Lower lobe of right lung (tissue), 2 donors: ENCODE measurements at places on chromosomes 12 and 14. TPM values are rescaled to one million over a fixed set of nuclear protein-coding genes. Genes with fewer than 3 reads are reported as not detected.

- H3K27me3 ChIP-seq, result no peaks in the 10 kb centered on the region
- no peak for DNase-seq
- no peak overlapping the region for H3K27ac ChIP-seq
- no peak overlapping the region for H3K4me3 ChIP-seq
- H3K4me1 ChIP-seq, result peaks cover 39% of the 10 kb centered on the region
These were observed 1.4 kb upstream of the RNF10 start for GRCh38 chr12:120532701-120533238.

DNA sequence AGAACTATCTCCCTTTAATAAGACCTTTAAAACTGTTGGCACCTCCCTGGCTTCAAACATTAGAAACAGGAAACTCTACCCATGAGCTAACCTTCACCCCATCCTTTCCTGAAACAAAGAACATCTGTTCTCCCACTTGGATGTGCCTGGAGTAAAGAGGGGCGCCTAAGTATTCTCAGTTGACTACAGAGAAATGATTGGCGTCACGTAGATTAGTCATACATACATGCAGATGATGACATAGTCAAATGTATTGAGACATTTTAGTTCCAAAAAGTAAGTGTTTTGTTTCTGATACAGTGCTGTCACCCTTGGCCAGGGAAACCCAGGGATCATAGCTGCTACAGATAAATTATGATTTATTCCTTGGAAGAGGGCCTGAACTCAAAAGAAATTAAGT lies 260.0 kb upstream of the PLEKHG7 start:
- H3K27me3 ChIP-seq, result no peaks in the 10 kb centered on the region
- no peak overlapping the region for H3K4me3 ChIP-seq
- H3K4me1 ChIP-seq, result no peaks in the 10 kb centered on the region
- no peak overlapping the region for H3K27ac ChIP-seq

GRCh38 chr12:14367040-14367661 lies 1.7 kb downstream of the ATF7IP start:
- H3K27me3 ChIP-seq, result no peaks in the 10 kb centered on the region
- H3K27ac ChIP-seq, result peak overlapping the region; percentile 98
- H3K36me3 ChIP-seq, result no peaks in the 10 kb centered on the region
- H3K4me1 ChIP-seq, result peaks cover 15% of the 10 kb centered on the region

DNA sequence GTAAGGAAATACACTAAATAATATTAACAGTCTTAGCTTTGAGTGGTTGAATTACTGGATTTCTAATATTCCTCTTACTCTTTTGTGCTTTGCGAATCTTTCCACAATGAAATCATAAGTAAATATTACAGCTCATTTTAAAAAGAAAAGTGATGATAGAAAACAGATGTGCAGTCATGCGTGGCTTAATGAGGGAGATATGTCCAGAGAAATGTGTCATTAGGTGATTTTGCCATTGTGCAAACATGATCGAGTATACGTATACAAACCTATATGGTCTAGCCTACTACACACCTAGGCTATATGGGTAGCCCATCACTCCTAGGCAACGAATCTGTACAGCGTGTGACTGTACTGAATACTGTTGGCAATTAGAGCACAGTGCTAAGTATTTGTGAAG lies 59.3 kb downstream of the SLC15A5 start:
- no peaks in the 10 kb centered on the region for H3K36me3 ChIP-seq
- DNase-seq, result no peak
- no peaks in the 10 kb centered on the region for H3K4me1 ChIP-seq
- H3K27ac ChIP-seq, result no peak overlapping the region

GRCh38 chr12:129854591-129854990 lies 49.2 kb downstream of the TMEM132D start:
- no peak for DNase-seq
- H3K4me3 ChIP-seq, result no peak overlapping the region
- no peak overlapping the region for H3K27ac ChIP-seq
- H3K27me3 ChIP-seq, result no peaks in the 10 kb centered on the region
- no peaks in the 10 kb centered on the region for H3K4me1 ChIP-seq

DNA sequence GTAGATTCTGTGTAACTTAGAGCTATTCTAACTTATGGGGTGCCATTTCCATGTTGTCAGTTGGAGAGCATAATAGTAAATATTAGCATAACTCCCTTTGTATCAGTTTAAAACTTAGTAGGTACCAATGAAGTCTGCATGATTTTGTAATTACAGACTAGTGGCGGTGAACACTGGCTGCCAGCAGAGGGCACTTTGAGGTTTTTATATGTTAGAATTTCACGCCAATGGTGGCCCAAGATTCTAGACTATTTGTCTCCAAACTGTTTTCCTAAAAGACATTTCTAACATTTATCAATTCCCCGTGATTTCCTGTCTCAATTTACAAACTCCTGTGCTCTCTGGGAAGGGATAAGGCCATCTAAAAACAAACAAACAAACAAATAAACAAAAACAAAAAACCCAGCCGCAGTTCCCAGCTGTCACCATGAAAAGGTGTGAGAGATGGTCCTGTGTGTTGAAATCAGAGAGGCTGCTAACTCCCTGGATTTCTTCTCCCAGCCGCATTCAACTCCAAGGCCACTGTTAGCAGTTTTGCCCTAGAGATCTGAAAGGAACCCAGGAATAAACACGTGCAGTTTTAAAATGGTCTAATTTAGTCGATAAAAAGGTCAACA lies 57.6 kb downstream of the BRMS1L start:
- no peak overlapping the region for H3K4me3 ChIP-seq
- H3K36me3 ChIP-seq, result no peaks in the 10 kb centered on the region
- no peaks in the 10 kb centered on the region for H3K4me1 ChIP-seq
- H3K27me3 ChIP-seq, result no peaks in the 10 kb centered on the region
- no peak for DNase-seq

GRCh38 chr14:68902357-68902756 lies 76.7 kb downstream of the ACTN1 start:
- H3K4me1 ChIP-seq, result no peaks in the 10 kb centered on the region
- no peak for DNase-seq
- no peak overlapping the region for H3K4me3 ChIP-seq
- H3K36me3 ChIP-seq, result peaks cover 78% of the 10 kb centered on the region
- no peak overlapping the region for H3K27ac ChIP-seq
- H3K27me3 ChIP-seq, result no peaks in the 10 kb centered on the region

- H3K4me3 ChIP-seq, result no peak overlapping the region
- no peak overlapping the region for H3K27ac ChIP-seq
- H3K36me3 ChIP-seq, result no peaks in the 10 kb centered on the region
- no peaks in the 10 kb centered on the region for H3K27me3 ChIP-seq
- peaks cover 41% of the 10 kb centered on the region for H3K4me1 ChIP-seq
These were observed 40.7 kb downstream of the WNK1 start for GRCh38 chr12:793037-793436.

DNA sequence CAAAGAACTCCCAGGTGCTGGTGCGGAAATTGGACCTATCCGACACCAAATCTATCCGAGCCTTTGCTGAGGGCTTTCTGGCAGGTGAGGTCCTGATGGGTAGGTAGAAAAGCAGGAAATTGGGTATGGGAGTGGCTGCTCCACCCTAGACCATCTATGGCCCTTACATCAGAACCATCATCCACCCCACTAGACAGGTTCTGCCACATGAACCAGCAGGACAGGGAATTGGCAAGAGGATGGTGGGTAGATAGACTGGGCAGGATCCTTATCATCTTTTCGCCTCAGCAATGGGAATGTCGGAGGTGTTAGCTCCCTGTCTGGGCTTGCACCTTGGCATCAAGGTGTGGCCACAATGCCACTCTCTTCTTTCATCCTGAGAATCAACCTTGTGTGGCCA lies 23.5 kb downstream of the RDH12 start:
- DNase-seq, result no peak
- H3K36me3 ChIP-seq, result no peaks in the 10 kb centered on the region
- H3K27me3 ChIP-seq, result no peaks in the 10 kb centered on the region
- no peaks in the 10 kb centered on the region for H3K4me1 ChIP-seq

DNA sequence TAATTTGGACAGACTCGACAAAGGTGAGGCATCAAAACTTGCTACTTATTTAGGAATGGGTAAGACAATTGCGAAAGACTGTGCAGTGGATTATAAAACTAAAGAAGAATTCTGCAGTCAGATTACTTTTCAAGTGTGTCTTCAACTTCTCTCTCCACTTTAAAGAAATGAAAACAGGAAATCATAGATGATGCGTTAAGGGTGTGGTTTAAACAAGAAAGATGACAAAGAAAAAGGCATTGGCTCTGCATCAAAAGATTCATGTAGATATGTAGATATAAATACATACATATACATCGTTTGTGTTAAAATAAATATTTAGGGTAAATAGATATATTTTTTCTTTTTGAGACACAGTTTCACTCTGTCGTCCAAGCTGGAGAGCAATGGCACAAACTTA lies 74.6 kb upstream of the PARP11 start:
- no peaks in the 10 kb centered on the region for H3K36me3 ChIP-seq
- no peaks in the 10 kb centered on the region for H3K27me3 ChIP-seq
- no peaks in the 10 kb centered on the region for H3K4me1 ChIP-seq
- H3K27ac ChIP-seq, result no peak overlapping the region

DNA sequence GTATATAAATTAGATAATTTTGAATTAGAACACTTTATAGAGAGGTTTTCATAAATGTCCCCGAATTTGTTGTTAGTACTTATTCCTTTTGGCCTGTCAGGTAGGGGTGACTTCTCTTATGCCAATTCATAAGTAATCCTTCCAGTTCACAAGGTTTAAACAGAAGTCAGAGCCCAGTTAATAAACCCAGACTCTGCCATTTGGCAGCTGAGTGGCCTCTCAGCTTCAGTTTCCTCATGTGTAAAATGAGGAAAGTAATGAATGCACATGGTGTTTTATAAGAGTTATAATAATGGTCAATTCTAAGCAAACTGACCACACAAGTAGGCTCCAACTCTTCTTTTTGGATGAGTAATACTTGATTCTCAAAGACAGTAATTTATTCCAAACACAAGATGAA lies 10.3 kb downstream of the MTERF2 start:
- no peak overlapping the region for H3K27ac ChIP-seq
- H3K36me3 ChIP-seq, result peaks cover 5% of the 10 kb centered on the region
- no peak for DNase-seq
- peaks cover 25% of the 10 kb centered on the region for H3K4me1 ChIP-seq
- H3K4me3 ChIP-seq, result no peak overlapping the region

GRCh38 chr12:108616941-108617858 lies 16.5 kb downstream of the SELPLG start:
- no peak overlapping the region for H3K4me3 ChIP-seq
- H3K36me3 ChIP-seq, result peaks cover 3% of the 10 kb centered on the region
- H3K27me3 ChIP-seq, result no peaks in the 10 kb centered on the region
- peak overlapping the region; percentile 42 for H3K27ac ChIP-seq
- H3K4me1 ChIP-seq, result peaks cover 68% of the 10 kb centered on the region

GRCh38 chr12:27610374-27610773 lies 85.9 kb upstream of the REP15 start:
- H3K36me3 ChIP-seq, result no peaks in the 10 kb centered on the region
- H3K27me3 ChIP-seq, result no peaks in the 10 kb centered on the region
- no peak for DNase-seq
- peaks cover 25% of the 10 kb centered on the region for H3K4me1 ChIP-seq

DNA sequence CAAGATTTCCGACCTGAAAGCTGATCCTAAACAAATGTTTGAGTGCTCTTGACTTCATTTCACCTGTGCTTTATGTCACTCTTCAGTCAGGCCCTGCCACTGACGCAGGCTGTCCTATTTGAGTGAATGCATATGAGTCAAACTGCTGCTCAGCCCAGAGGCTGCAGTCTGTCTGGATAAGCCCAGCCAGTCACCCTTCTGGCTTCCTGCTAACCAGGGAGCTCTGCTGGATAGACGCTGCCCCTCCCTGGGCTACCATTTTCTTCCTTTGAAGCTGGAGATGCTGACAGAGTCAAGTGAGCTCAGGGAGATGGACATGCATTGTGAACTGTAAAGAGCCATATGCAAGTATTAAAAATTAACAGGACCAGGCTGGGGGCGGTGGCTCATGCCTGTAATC lies 5.1 kb upstream of the TUNAR start:
- H3K36me3 ChIP-seq, result no peaks in the 10 kb centered on the region
- no peak overlapping the region for H3K27ac ChIP-seq
- peaks cover 24% of the 10 kb centered on the region for H3K27me3 ChIP-seq
- no peak for DNase-seq
- no peak overlapping the region for H3K4me3 ChIP-seq

DNA sequence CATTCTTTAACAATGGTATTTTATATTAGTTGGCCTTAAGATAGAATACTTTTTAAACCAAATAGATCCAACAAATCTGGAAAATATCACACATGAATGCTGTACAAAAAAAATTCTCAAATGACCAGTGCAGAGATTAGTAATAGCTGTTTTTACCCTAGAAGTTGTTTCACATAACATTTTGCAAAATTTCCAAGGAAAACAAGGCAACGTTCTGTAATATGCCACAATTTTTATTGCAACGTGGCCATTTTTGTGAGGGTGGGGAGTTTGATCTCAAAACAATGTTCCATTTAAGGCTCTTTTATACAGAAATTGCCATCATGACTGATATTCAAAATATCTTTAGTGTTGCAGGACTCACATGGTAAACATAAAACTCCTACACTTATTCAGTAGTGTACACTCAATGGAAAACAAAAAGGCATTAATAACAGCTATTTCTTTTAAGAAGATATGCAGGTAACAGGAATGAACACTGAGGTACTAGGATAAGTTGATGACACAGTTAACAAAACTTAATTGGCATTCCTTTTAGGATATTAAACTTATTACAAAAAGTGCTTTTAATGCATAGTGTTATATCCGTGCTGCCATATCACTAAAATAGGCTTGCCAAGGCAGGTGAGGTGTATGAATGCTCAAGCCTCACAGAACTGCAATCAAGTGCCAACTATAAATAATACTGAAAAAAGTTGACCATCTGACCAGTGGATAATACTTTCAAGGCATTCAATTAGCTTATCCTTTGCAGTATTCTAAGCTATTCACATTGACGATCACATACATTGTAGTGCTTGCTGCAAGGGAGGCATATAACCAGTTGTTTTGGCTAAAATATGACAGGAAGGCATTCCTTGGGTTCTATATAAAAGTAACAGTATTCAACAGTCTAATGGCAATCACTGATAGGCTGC lies 2.3 kb downstream of the CFL2 start:
- H3K27me3 ChIP-seq, result no peaks in the 10 kb centered on the region
- no peak for DNase-seq
- no peak overlapping the region for H3K27ac ChIP-seq

DNA sequence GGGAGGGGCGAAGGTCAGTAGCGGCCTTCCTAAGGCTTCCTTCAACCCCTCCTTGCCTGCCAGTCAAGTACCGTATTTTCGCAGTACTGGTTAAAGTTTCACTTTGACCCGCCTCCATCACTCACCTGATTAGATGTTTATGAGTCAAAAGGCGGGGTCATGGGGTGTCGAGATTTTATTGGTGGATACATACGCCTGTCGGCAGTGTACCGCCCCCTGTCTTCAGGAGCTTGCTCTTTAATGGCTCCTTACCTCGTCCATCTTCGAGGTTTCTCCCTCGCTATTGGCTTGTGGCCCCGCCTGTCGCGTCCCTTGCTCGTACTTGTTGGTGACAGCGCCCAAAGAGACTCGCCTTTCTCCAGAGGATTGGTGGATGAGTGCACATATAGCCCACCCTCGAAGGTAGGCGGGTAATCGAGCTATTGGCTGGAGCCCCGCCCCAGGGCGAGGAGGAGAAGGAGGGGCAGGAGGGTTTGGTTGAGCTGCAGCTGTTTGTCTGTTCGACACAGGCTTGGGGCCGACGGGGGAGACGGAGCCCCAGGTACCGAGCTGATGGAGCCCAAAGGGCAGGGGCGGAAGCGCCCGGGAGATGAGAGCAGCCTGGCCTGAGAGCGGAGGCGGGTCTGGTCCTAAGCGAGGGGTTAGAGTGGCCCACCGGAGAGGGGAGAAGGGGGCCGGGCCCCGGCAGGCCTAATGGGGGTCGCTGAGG lies at the start of gene RAB5B:
RAB5B (plus strand) TSS at position 480 of the 709 bp plus-strand sequence. CDS start 12,883 bp downstream, outside the sequence.
- peaks cover 56% of the 10 kb centered on the region for H3K4me1 ChIP-seq
- DNase-seq, result peak; percentile 99
- H3K4me3 ChIP-seq, result peak within 1 kb of the TSS; percentile 92
- peaks cover 6% of the 10 kb centered on the region for H3K36me3 ChIP-seq

The MEG3 gene
- total RNA-seq, result 16.6 TPM

The IFNG gene
- not detected for total RNA-seq

The FAM181A gene
- total RNA-seq, result 6.4 TPM

The IL31 gene
- total RNA-seq, result not detected

The INSM2 gene
- total RNA-seq, result not detected

The FAM90A1 gene
- total RNA-seq, result 0.47 TPM

The ADAM20 gene
- 1.5 TPM for total RNA-seq
